ENCODE measurements at places on chromosomes 5 and 9. TPM values are rescaled to one million over a fixed set of nuclear protein-coding genes. Genes with fewer than 3 reads are reported as not detected.

The TPM2 gene
- 5.3 TPM for total RNA-seq

The NMUR2 gene
- total RNA-seq = not detected

The TAF1L gene
- total RNA-seq = not detected

The GABRG2 gene
- not detected for total RNA-seq

The IL13 gene
- 4.8 TPM for total RNA-seq

The ORM2 gene
- total RNA-seq = not detected

The OR1Q1 gene
- total RNA-seq = not detected

The SLC34A3 gene
- total RNA-seq = not detected

The SHISAL2B gene
- not detected for total RNA-seq

The PCDHGA12 gene
- total RNA-seq = not detected

The ZSWIM6 gene
- 4.4 TPM for total RNA-seq

The NXNL2 gene
- not detected for total RNA-seq

The ARHGEF39 gene
- total RNA-seq = 16.0 TPM

The TRMO gene
- 12.6 TPM for total RNA-seq

The PCDHGA6 gene
- total RNA-seq = not detected

The PALM2AKAP2 gene
- total RNA-seq = not detected

The OR5C1 gene
- total RNA-seq = not detected

The SETX gene
- total RNA-seq = 32.6 TPM

The CCDC171 gene
- 2.1 TPM for total RNA-seq

The PDLIM4 gene
- not detected for total RNA-seq

The TRIM14 gene
- total RNA-seq = 41.8 TPM

The KIF20A gene
- 51.4 TPM for total RNA-seq

The SPATA31A3 gene
- total RNA-seq = not detected

The ACOT12 gene
- total RNA-seq = not detected

The MARCOL gene
- not detected for total RNA-seq

The TPD52L3 gene
- total RNA-seq = not detected

The ADAMTS6 gene
- total RNA-seq = 1.9 TPM

The SOHLH1 gene
- total RNA-seq = not detected

The WDR5 gene
- total RNA-seq = 53.3 TPM

The PCDH12 gene
- total RNA-seq = 0.31 TPM

The PCDHGB2 gene
- 0.11 TPM for total RNA-seq

The LECT2 gene
- total RNA-seq = not detected

The GPR21 gene
- 0.45 TPM for total RNA-seq

The LCN10 gene
- 3.2 TPM for total RNA-seq

The C5orf52 gene
- not detected for total RNA-seq

The C1QTNF2 gene
- not detected for total RNA-seq

The ALDH1A1 gene
- not detected for total RNA-seq

The PTGS1 gene
- not detected for total RNA-seq

The F2RL2 gene
- total RNA-seq = not detected

The SPEF2 gene
- 9.9 TPM for total RNA-seq

The IFNB1 gene
- 1.1 TPM for total RNA-seq

The WDR36 gene
- 65.1 TPM for total RNA-seq

The C9orf152 gene
- not detected for total RNA-seq

The PSD2 gene
- total RNA-seq = 0.14 TPM

The LTC4S gene
- total RNA-seq = 1.3 TPM

The KCNIP1 gene
- not detected for total RNA-seq

The GDA gene
- total RNA-seq = not detected

The PLAC8L1 gene
- total RNA-seq = not detected

The FOXD1 gene
- total RNA-seq = 0.99 TPM

The TAF11L10 gene
- not detected for total RNA-seq

The N4BP3 gene
- 33.4 TPM for total RNA-seq

The IL7R gene
- total RNA-seq = 136 TPM

The EIF4EBP3 gene
- total RNA-seq = 20.3 TPM

The SLC45A2 gene
- not detected for total RNA-seq

The PPP2R2B gene
- total RNA-seq = 0.56 TPM

The CDX1 gene
- not detected for total RNA-seq

The GFI1B gene
- not detected for total RNA-seq

All from activated CD8-positive, alpha-beta T cell treated with anti-CD3 and anti-CD28 coated beads for 36 hours (primary cell).